ENCODE measurements at places on chromosomes 5 and 9. TPM values are rescaled to one million over a fixed set of nuclear protein-coding genes. Genes with fewer than 3 reads are reported as not detected.

ALDH1A1 gene
- total RNA-seq = 35.3 TPM

DNA sequence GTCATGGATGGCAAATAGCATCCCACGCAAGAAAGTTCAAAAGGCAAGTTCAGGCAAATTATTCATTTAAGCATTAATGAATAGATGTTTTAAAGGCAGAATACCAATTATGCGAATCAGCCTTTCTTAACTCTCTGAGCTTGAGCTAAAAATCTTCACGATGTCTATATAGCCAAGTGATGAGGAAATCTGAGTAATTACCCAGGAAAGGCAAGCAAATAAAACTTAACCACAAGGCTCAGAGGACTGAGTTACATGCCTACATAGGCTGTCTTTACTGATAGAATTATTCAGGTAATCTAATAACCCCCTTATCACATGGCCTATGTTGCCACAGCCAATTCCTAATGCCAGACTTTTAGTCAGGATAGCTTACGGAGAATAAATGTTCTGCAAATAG is 120.8 kb upstream of the MTAP start:
- DNase-seq = no peak

OTP gene
- total RNA-seq = not detected

ADRB2 gene
- total RNA-seq = 9.2 TPM

DNA sequence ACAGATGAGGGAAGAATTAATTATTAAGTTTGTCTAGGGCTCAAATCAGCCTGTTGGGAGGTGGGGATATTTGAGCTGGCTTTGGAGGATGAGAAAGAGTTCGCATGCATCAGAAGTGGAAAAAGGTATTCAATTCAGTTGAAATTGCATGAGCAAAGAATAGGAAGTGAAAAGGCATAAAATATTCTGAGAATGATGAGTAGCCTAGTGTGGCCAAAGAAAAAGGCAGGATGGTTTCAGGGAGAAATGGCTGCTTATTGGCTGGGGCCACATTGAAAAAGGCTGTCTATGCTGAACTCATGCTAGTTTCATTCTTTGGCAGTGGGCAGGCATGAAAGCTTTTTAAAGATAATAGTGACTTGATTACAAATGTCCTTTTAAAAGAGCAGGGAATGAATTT is 235.4 kb upstream of the RIOK2 start:
- no peak for DNase-seq

- no peak for DNase-seq
Measured at GRCh38 chr9:34123682-34124081, 2.8 kb downstream of the DCAF12 start.

- DNase-seq = no peak
Measured at GRCh38 chr5:71751422-71751821, 32.3 kb downstream of the CARTPT start.

GRCh38 chr9:38343552-38343951 is 49.0 kb upstream of the ALDH1B1 start:
- no peak for DNase-seq

CDKN2B-AS1 gene
- total RNA-seq = 0.24 TPM

CCDC112 gene
- total RNA-seq = 6.0 TPM

DNA sequence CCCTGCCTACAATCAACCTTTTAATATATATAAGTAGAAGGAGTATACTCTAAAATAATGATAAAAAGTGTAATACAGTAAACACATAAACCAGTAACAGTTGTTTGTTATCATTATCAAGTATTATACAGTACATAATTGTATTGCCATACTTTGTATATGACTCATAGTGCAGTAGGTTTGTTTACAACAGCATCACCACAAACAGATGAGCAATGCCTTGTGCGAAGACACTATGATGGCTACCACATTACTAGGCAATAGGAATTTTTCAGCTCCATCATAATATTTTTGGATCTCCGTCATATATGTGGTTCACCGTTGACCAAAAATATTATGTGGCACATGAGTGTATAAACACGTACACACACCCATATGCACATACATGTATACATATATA is 69.7 kb upstream of the APC start:
- DNase-seq = no peak

ODF2 gene
- 15.4 TPM for total RNA-seq

PGM5 gene
- total RNA-seq = 485 TPM

GRM6 gene
- total RNA-seq = not detected

DNA sequence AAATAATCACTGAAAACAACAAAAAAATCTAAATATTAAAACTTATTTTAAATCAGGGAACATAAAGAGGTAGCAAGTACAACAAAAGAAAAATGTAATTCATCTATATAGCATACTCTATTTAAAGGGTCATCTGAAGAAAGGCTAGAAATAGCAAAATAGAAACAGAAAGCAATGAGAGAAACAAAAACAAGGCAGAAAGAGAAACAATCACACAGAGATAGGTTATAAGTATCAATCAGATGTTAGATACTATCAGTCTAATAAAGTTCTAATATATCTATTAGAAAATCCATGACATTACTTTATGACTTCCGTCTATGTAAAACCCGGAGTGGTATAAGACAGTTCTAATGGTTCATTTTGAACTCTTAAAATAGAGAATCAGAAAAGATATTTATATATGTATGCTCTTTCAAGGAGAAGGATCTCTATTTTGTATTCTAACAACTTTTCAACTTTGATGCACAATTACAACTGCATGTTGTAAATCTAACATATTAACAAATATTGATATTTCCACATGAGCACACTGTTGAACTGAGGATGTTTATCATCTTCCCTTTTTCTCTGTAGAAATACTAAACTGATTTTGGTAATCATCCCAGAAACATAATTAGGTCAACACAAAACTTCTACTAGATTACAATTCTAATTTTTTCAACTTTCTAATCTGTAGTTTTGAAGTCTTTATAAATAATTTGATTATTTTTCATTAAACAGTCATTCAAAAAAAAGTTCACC is 15.8 kb downstream of the RICTOR start:
- no peak for DNase-seq

DNA sequence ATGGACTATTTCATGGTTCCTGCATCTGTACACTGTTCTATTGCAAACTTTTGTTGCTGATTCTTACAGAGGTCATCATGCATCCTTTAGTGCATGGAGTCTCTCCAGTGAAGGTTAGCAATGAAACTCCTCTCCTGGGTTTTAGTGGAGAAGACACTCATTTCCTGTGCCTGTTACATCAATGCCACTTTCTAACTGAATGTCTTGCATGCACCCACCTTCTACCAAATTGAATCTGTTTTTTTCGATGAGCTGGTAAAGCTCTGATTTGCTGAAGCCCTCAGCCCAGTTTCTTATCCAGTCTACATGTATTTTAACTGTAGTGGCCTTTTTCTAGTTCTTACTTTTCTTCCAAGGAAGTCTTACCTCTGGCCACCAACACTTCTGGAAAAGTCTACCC is 591.8 kb upstream of the ADAMTS16 start:
- no peak for DNase-seq

DNA sequence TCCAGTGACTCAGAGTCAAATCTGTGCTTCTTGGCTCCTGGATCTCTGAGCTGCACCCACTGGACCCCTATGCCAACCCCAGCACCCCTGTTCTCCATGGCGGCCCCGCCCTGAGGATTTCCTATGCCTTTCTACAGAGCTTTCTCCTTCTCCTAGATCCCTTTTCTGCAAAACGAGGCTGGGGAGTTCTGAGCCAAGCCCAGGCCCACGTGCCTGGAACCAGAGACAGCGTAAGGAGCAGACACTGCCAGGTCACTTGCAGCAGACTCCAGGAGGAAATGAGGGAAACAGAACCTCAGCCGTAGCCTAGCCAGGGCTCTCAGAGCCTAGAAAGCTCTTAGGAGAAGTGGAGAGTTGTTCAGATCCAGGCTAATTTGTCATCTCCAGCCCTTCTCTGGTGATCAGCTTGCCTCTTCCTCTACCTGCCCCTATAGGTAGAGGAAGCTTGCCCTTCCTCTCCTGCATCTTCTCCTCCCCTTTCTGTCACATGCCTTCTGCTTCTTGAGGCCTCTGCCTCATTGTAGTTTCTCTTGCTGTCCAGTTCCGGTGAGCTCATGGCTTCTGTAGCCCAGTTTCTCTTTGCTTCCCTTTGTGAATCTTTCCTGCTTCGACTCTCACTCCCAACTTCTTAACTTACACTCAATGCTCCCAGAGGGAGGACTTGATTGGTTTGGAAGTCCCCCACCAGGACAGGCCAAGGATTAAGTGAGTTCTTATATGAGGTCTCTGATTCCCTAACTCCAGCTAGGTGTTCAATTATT is 163.4 kb downstream of the RGS3 start:
- DNase-seq = peak; percentile 62

GRCh38 chr5:179610109-179610902 is 13.2 kb downstream of the HNRNPH1 start:
- peak; percentile 56 for DNase-seq

GRCh38 chr5:159400476-159400875 is 70.2 kb upstream of the IL12B start:
- no peak for DNase-seq

MTMR12 gene
- total RNA-seq = 23.1 TPM

GRCh38 chr9:135664266-135664665 is 1.2 kb downstream of the LCN9 start:
- DNase-seq = no peak

GRCh38 chr9:130187523-130187846 is 15.3 kb downstream of the NCS1 start:
- DNase-seq = no peak

FOXD4L6 gene
- total RNA-seq = not detected

- DNase-seq = no peak
Measured at GRCh38 chr9:83299571-83299970, 236.6 kb upstream of the RASEF start.
